ENCODE measurements at places on chromosomes 11 and 22. TPM values are rescaled to one million over a fixed set of nuclear protein-coding genes. Genes with fewer than 3 reads are reported as not detected.

SIPA1 gene
- 7.5 TPM for total RNA-seq

HEPN1 gene
- not detected for total RNA-seq

CDHR5 gene
- not detected for total RNA-seq

NFAM1 gene
- not detected for total RNA-seq

APOL5 gene
- not detected for total RNA-seq

LRRC74B gene
- total RNA-seq: not detected

NLRX1 gene
- total RNA-seq: 18.3 TPM

MPEG1 gene
- not detected for total RNA-seq

PDE2A gene
- total RNA-seq: 0.41 TPM

OTOG gene
- not detected for total RNA-seq

RASGRP2 gene
- total RNA-seq: not detected

KRTAP5-9 gene
- not detected for total RNA-seq

DEFB131B gene
- total RNA-seq: not detected

EXPH5 gene
- total RNA-seq: 1.1 TPM

TRIM49D2 gene
- not detected for total RNA-seq

POU2AF3 gene
- total RNA-seq: 0.45 TPM

OR10D3 gene
- total RNA-seq: not detected

RAPSN gene
- total RNA-seq: not detected

RAG2 gene
- total RNA-seq: not detected

PHLDB1 gene
- total RNA-seq: 93.5 TPM

TRIM49C gene
- total RNA-seq: not detected

PDXP gene
- 3.4 TPM for total RNA-seq

OR2D2 gene
- not detected for total RNA-seq

PNPLA5 gene
- total RNA-seq: not detected

MS4A6E gene
- not detected for total RNA-seq

TUB gene
- total RNA-seq: 19.2 TPM

OR51B4 gene
- not detected for total RNA-seq

DDI1 gene
- not detected for total RNA-seq

TNNT3 gene
- 0.81 TPM for total RNA-seq

GRM5 gene
- total RNA-seq: not detected

PRG3 gene
- not detected for total RNA-seq

SLC17A6 gene
- total RNA-seq: not detected

KCNJ1 gene
- 0.25 TPM for total RNA-seq

NPAS4 gene
- not detected for total RNA-seq

OR8G1 gene
- not detected for total RNA-seq

STK33 gene
- total RNA-seq: 1.1 TPM

C11orf91 gene
- not detected for total RNA-seq

IGSF9B gene
- 1.7 TPM for total RNA-seq

MRE11 gene
- 15.5 TPM for total RNA-seq

TBX1 gene
- 2.8 TPM for total RNA-seq

GRAMD1B gene
- 3.1 TPM for total RNA-seq

TRPM5 gene
- total RNA-seq: not detected

SLC29A2 gene
- 0.36 TPM for total RNA-seq

TRIM51 gene
- total RNA-seq: not detected

SCYL1 gene
- 76.8 TPM for total RNA-seq

LMO2 gene
- total RNA-seq: 21.8 TPM

OR8B2 gene
- total RNA-seq: not detected

CUL5 gene
- 39.1 TPM for total RNA-seq

TRMT2A gene
- total RNA-seq: 28.7 TPM

ST3GAL4 gene
- 9.6 TPM for total RNA-seq

SLC22A8 gene
- total RNA-seq: not detected

FOXR1 gene
- total RNA-seq: not detected

CRYAB gene
- 60.2 TPM for total RNA-seq

GALNT18 gene
- 2.4 TPM for total RNA-seq

LUZP2 gene
- total RNA-seq: 0.74 TPM

CADM1 gene
- 0.45 TPM for total RNA-seq

BANF1 gene
- total RNA-seq: 57.7 TPM

GGTLC2 gene
- not detected for total RNA-seq

Data from fibroblast of the aortic adventitia (primary cell).